ENCODE measurements at places on chromosomes 1 and 21.

DNA sequence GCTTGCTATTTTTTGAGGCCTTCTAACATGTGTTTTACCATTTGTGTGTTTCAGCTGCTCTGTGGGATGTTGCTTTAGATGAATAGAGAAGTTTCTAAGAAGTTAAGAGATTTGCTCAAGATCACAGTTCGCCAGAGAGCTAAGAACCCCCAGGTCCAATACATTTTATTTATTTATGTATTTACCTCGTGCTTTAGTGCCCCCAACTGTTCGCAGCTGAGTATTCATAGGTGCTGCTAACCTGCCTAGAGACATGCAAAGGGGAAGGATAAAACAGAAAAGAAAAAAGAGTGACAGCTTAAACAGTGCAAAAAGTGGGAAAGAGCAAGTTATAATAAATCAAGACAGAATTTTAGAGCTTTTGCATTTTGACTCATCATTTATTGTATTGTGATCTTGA is 31.1 kb downstream of the NFYC start:
- no peak for ATAC-seq

- no peak for ATAC-seq
Observed at GRCh38 chr1:214165850-214166374, 115.0 kb upstream of the SMYD2 start.

DNA sequence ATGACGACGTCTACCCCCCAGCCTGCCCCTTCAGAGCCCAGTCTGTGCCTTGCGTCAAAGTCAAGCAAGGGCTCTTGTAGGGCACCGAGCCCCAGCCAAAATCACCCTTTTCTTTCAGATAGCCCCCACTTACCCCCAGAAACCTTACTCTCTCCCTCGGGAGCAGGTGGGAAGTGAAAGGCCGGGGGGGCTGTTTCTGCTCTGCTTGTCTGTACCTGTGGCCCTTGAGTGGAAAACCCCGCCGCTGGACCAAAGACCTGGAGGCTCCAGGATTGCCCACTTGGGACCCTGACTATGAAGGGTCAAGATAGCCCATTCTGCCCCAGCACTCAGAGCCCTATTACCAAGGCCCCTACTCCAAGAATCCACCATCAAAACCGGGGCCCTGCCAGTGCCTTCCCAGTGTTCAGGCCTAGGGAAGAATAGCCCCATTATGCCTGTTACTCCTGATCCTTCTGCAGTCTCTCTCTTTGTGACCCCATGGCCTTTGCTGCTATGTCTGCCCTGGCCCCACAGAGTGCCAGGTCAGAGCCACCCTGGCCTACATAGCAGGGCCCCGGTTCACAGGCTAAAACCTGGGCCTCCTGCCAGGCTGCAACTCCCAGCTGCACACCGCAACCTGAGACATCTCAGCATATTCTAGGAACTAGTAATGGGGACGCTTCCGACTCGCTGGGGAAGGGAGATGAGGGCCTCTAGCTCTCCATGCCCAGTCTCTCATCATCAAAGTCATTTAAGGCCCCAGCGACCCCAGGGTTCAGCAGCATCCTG is 22.2 kb upstream of the HPDL start:
- ATAC-seq, result peak; percentile 1

DNA sequence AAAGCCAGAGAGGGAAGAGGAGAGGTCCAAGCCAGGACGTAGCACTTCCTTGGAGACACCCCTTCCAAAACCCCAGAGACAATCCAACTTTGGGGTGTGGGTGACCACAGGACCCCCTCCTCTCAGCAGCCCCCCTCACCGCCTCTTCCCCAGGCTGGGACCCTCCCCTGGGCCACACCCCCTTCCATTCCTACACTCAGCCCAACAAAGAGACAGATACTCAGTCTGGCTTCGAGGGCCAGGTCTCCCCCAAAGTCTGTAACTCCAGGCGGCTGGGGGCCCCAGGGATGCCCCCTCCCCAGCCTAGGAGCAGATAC is 1.4 kb downstream of the MEX3A start:
- ATAC-seq, result no peak

- ATAC-seq, result no peak
Observed at GRCh38 chr1:38558055-38558454, 301.5 kb downstream of the RRAGC start.

DNA sequence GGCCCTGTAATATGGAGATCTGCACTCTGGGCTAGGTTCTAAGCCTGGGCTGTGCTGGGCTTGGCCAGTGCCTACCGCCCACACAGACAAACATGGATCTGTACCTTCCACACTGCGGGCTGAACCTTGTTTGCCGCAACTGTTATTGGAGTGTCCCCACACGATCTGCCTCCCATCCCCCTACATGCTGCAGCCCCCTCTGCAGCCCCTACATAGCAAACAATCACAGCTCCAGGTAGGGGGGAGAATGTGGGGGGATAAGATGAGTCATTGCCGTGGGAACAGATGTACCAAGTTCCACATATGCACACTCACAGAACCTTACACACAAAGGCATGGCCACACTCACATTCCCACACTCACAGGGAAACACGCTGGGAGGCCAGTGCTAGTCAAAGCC is 2.1 kb upstream of the HCRTR1 start:
- no peak for ATAC-seq

DNA sequence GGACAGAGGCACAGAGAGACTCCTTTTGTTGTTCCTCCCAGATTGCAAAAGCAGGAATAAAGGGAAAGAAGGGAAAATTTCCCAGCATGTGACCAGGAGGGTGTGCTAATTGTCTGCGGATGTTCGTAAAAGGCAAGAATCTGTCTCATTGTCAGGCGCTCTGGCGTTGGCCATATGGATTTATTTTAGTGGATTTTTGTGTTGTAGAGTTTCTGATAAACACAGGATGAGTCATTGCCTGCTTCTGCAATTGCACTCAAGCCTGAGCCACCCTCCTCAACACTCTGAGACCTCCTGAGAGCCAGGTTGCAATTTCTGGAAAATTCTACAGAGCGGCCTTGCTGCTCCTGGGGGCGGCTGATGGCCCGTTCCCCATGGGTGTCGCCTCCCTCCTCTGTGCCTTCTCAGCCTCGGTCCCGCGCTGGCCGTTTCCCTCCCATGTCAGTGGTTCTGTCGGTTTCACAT is 227.7 kb downstream of the KAZN start:
- no peak for ATAC-seq

DNA sequence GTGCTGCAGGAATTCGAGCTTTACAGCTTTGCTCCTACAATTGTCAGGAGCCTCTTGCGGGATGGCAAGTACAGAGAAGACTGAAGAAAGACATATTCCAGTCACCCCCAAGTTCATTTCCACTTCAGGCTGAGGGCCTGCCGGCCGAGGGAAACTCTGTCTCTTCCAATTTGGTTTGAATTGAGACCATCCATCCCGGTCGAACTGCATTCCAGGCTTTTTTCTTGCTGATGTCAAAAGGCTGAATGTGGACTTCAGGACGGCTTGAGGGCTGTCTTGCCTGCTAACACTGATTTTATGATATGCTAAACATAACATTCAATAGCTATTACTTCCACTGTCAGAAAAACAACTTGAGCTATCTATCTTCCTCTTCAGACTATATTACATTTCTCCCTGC is 79.8 kb upstream of the PLXNA2 start:
- no peak for ATAC-seq

DNA sequence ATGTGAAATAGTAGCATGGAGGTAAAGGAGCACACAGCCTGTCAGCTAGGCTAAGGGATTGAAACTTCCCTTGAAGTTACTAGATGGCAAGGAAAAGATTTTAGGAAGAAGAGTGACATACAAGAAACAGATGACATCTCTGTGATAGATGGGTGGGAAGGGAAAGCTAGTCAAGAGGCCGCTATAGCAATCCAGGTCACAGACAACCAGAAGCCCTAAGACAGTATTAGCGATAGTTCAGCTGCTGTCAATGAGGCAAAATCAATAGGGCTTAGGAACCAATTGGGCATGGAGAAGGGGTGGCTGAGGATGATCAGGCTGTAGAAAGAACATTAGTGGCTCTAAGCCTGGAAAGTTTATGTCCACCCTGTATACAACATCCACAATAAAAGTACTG is 111.1 kb downstream of the GLUL start:
- no peak for ATAC-seq

DNA sequence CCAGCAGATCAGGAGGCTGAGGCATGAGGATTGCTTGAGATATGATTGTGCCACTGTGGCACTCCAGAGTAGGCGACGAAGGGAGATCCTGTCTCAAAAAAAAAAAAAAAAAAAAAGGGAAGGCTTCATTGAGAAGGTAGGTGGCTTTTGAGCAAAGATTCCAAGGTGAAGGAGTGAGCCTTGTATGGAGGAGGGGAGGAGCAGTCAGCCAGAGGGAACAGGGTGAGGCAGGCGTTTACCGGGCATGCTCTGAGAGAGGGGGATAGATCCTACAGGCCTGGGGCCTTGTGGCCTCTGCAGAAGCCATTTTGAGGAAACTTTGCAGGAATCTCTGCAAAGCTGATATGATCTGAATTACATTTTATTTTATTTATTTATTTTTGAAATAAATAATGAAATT is 5.1 kb upstream of the HDAC1 start:
- ATAC-seq, result no peak
